ENCODE measurements at places on chromosomes 3 and 15. TPM values are rescaled to one million over a fixed set of nuclear protein-coding genes. Genes with fewer than 3 reads are reported as not detected.
A peak's percentile ranks its signal among the peaks of the same experiment; 100 is the strongest.

- peak; percentile 43 for DNase-seq
These were observed 110.4 kb downstream of the RPL22L1 start for GRCh38 chr3:170759511-170760173.

DNA sequence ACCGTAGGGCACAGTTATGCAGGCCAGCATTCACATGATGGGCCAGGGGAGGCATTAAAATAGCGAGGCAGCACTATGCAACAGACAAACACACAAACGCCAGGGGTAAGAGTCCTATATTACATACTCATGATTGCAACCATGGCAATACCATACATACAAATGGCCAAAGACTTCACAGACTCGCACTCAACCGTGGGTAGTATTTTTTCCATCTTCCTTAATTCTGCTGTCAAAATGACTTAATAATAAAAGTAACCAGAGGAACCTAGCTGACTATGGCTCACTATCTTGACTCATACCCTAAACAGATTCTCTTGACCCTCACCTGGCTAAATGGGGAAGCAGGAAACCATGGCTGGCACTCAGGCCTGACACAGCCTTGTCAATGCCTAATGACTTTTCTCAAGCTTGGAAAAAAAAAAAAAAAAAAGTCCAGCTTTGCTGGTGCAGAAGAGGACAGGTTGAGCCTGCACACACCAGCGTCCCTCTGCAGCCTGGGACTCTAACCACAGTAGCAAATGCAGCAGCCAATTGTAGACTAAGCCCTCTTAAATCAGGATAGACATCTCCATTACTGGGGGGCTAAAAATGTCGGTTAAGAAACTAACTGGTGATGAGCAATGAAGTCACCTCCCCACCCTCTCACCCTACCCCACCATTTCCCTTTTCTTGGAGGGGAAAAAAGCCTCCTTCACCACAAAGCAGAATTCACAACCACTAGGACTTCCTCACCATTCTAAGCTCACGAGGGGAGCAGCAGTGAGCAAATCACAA, 23.1 kb downstream of the CCDC12 start:
- no peak for DNase-seq

DNA sequence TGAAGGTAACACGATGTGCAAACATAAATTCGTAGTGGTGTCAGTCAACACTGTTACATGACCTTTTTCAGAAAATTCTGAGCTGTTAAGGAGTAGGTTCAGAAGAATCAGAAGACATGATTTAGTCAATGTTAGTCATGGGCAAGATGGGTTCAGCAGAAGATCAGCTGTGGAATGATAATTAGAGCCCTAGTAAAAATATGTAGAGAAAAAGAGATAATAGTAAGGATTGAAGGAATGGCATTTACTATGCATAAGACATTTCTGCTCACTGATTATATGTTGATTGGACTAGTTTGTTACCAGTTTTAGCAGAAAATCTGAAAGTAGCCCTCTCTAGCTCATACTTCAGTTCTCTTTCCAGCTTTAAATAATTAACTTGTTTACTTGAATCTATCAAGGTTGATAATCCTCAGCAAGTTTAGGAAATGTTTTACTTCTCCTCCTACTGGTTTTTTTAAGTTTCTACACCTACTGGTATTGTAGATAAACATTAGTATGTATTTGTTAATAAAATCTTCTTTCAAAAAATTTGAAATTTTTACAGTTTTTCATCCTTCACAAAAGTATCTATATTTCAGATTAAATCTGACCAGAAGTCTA, 98.6 kb downstream of the ALCAM start:
- DNase-seq: no peak

GRCh38 chr3:15726043-15726442, 71.7 kb downstream of the ANKRD28 start:
- no peak for DNase-seq

RASL12 gene
- total RNA-seq: not detected

- DNase-seq: no peak
These were observed 1.6 kb upstream of the DALRD3 start for GRCh38 chr3:49019941-49020329.

KLHL6 gene
- under 0.01 TPM for total RNA-seq

GRCh38 chr3:25820366-25820765, 30.5 kb downstream of the OXSM start:
- peak; percentile 75 for DNase-seq

DNA sequence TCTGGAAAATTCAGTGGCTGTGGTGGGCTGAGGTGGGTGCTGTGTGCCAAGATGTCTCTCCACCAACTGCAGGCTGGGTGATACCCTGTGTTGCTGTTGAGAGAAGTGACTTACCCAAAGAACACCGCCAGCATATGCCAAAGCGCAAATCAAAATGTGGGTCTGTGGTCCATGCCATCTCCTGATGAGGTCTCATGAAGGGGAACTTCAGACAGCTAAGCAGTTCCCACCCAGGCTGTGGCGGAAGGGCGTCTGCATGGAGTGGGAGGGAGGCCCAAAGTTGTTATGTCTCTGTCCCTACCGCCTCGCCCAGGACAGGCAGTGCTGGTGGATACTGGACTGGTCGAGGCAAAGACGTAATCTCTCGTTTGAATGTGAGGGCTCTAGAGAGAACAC, 70.9 kb upstream of the PLXNA1 start:
- no peak for DNase-seq

- no peak for DNase-seq
These were observed 44.5 kb downstream of the RGMA start for GRCh38 chr15:93044301-93045190.

GRCh38 chr3:58025406-58025805, 17.2 kb downstream of the FLNB start:
- DNase-seq: no peak

DNA sequence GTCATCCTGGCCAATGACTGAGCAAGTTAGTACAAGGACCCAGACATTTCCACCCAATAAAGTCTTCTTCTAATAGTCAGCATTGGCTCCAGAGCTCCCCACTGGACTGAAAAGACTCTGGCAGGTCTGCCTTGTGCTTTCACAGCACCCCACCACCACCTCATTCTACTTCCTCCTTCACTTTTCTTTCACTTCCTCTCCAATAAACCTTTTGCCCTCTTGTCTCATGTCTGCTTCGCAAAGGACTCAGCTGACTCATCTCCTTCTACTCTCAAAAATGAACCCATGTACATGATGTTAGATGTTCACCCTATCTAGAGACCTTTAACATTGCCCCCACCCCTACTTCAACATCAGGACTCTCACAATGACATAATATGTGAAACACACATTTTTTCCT, 181.0 kb upstream of the PPP2R3A start:
- DNase-seq: no peak

GRCh38 chr15:51780636-51781035, 29.2 kb downstream of the TMOD2 start:
- no peak for DNase-seq

DNA sequence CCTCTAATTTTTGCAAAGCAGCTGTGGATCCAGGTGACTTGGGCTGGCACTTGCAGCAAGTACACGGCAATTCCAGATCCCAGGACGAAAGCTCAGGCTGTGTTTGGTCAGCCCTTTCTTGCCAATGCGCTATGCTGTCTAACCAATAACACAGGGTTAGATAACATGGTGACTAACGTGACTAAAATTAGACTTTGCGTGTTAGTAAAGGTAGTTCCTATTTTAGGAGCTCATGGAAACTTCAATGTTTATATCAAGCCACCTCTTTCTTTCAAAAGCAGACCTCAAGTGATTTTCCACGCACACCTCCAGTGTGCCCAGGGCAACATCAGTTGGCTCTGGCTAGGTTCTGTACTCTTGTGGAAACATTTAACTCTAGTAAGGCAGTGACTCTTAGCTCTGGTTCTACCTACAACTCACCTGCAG, 32.5 kb downstream of the CDCP1 start:
- DNase-seq: no peak

- DNase-seq: no peak
These were observed 10.2 kb upstream of the FSIP1 start for GRCh38 chr15:39792844-39793335.

- peak; percentile 53 for DNase-seq
These were observed 122.0 kb upstream of the BFSP2 start for GRCh38 chr3:133277813-133278212.

ASB14 gene
- total RNA-seq: not detected

- DNase-seq: peak; percentile 62
These were observed 113.2 kb downstream of the PPP2R3A start for GRCh38 chr3:136078421-136079364.

RAD18 gene
- total RNA-seq: 6.1 TPM

DNA sequence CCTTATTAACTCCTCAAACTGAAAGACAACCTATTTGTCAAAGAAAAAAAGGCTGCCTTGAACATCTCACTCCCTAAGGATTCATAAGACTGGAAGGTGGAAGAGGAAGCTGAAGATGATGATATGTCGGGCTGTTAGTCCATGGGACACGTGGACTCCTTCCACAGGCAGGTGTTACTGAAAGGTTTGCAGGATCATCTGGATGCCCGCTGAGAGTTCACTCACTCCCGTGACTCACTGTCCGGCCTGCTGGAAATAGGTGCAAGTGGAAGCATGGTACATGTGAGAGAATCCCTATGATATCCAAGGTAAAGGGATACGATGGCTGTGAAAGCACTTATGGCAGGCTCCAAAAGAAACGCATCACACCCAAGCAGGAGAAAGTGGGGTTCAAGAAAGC, 33.3 kb upstream of the FBN1 start:
- DNase-seq: no peak

MYH15 gene
- total RNA-seq: under 0.01 TPM

DNA sequence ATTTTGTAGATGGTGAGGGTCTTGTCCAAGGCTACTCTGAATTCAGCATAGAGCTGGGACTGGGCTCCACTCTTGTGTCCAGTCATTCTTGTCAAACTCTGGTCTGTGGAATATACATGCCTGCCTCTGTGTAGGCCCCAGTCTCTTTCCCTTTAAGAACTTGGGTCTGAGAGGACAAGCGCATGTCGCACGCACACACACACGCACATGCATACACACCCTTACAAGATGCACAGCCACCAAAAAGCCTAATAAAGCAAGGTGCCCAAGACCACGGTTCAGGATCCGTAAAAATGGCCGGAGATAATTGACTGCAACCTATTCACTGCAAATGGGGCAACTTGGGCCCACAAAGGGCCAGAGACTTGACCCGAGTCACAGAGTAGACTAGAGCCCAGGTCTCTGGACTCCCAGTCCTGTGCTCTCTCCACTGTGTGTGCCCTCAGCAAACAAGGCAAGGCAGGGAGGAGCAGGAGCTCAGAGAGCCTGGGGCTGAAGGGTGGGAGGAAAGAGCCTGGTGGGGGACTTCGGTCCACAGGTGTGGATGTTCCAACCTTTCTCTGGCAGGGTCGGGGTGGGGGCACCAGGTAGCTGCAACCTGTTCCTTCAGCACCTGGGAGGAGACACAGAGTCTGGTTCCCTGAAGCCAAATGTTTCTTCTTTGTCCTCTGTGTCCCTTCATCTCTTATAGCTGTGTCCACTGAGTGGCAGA, 914 bp upstream of the PAQR5 start:
- no peak for DNase-seq

UPK1B gene
- not detected for total RNA-seq

IL12A gene
- total RNA-seq: 0.44 TPM

DNA sequence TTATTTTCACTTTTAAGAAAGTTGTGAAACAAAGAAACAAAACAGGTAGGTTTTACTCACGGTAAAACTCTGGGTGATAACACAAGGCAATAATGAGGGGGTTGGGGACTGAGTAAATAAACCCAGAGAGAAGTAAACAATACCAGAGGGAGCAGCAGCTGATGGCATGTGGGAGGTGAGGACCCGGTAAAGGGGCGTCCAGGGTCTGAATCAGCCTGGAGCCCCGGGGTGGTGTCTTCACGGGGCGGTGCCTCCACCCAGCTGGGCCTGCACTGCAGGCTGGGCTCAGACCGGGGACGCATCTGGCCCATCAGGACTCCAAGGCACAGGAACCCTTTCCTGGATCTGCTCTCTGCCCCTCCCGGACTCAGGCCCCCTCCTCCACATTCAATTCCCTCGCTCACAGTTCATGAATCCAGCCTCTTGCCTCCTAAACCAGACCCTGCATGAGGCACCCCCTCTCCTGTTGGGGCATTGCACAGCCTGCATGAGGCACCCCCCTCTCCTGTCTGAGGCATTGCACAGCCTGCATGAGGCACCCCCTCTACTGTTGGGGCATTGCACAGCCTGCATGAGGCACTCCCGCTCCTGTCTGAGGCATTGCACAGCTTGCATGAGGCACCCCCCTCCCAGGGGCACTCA, 73.9 kb upstream of the MFGE8 start:
- no peak for DNase-seq

- DNase-seq: peak; percentile 68
These were observed 26.5 kb downstream of the CFAP161 start for GRCh38 chr15:81160312-81161159.

SLC25A38 gene
- total RNA-seq: 13.7 TPM

IMPG2 gene
- total RNA-seq: 0.99 TPM

- DNase-seq: no peak
These were observed 108.3 kb upstream of the FRMD4B start for GRCh38 chr3:69494185-69494584.

- no peak for DNase-seq
These were observed 90.0 kb downstream of the FBLN2 start for GRCh38 chr3:13638927-13639326.

GOLGA8G gene
- total RNA-seq: not detected

DNA sequence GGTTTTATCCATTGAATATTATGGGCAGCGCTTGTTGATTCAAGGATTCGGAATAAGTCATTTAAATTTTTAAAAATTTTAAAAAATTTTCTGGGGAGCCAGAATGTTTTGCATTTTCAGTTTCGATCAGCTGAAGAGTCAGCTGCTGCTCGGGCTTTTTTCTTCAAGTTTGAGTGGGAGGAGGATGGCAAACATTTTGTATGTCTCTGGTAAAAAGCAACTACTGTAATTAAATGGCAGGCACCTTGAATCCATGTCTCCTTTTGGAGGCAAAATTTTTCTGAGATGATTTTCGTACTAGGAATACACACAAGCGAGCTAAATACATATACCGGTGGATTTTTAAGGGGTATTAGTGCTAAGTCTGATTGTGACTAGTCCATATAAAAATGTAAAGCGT, 612 bp downstream of the C3orf38 start:
- DNase-seq: no peak

C3orf85 gene
- total RNA-seq: not detected

SMCO1 gene
- not detected for total RNA-seq

- no peak for DNase-seq
These were observed 50.3 kb downstream of the SPATA12 start for GRCh38 chr3:57110798-57111197.

DNA sequence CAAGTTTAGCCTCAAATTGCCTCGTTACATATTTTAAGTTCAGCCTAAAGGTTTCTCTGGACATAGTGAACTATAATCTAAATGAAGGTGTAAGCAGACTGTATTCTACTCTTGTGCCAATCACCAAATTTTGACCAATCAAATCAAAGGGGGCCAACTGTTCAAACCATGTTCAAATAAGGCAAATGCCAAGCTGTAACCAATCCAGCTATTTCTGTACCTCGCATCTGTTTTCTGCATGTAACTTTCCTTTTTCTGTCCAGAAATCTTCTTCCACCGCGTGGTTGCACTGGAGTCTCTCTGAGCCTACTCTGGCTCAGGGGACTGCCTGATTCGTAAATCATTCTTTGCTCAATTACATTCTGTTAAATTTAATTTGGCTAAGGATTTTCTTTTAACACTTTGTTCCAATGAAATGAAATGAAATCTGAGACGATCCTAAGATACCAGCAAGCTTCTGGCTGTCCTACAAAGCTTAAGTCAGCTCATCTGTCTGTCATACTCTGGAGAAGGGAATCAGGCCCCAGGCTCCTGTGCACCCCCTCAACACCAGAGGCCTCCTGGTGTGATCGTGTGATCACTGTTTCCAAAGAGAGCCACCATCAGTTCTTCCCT, 53.2 kb upstream of the ZNF148 start:
- no peak for DNase-seq

PTH1R gene
- not detected for total RNA-seq
